Choroid plexus epithelial cell (primary cell): ENCODE measurements at places on chromosomes 12 and 14.

- no peak for DNase-seq
Measured at GRCh38 chr14:97273540-97273939, 476.4 kb downstream of the VRK1 start.

DNA sequence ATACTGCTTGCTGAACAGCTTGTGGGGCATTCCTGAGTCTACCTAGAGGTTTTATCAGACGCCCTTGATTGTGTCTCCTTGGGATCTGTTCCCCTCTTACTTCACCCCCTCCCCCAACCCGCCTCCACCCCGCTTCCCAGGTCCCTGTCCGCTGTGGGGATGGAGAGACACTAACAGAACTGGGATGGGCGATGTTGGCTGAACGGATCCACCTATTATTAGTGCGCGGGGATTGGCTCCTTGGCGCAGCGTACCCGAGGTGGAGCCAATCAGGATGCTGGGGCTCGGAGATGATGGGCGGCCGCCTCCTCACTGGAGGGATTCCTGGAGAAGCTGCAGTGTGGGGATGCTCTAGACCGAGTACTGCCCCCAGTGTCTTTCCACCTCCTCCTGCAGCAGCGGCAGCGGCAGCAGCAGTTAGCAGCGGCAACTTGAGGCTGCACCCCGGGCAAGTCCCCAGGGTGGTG is at the start of gene SYT1:
TSS of gene SYT1 (plus strand) at position 372 of the 467 bp plus-strand sequence.
- DNase-seq: peak; percentile 92

DNA sequence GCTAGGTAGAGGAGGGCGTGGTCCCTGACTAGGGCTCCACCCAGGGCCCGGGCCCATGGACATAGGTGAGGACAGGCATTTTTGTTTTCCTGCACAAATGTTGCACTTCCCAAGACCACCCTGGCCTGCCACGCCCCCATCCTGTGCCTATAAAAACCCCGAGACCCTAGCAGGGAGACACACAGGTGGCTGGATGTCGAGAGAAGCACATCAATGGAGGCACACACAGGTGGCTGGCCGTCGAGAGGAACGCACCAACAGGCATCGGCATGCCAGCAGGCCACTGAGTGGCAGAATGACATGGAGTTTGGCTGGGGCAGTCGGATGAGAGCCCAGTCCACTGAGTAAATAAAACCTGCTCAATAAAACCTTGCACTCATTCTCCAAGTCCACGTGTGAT is 157.9 kb upstream of the ABCD2 start:
- no peak for DNase-seq

DNA sequence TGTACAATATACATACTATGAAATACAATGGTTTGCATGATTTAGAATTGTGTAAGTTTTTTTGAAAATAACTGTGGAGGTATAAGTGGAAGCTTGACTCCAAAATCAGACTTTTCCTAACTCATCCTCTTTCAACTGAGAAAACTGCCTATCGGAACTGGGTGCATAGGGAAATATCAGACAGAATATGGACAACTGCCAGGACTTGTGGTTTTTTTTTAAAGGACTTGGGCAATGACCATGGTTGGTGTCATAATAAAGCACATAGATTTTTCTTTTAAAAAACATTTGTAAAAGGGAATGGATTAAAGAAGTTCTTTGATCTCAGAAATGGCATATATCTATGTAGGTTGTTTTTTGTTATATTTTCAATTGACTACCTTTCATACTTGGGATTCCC is 53.3 kb upstream of the LRRK2 start:
- peak; percentile 47 for DNase-seq

DNA sequence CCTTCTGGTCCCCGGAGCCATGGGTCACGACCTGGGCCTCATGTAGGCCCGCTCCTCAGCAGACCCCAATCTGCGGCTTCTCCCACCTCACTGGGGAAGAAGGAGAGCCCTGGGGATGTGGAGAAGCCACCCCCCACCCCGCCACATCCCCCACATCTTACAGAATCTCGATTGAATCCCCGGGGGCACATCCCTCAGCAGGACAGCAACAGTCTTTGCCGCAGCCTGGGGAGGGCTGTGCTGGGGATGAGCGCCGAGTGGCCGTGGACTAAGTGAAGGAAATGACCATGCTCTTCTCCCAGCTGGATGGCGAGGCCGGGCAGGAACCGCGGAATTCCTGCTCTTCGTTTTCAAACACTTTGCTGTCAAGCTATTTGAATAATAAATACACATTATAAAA is 169.0 kb upstream of the RTL1 start:
- DNase-seq: peak; percentile 49

DNA sequence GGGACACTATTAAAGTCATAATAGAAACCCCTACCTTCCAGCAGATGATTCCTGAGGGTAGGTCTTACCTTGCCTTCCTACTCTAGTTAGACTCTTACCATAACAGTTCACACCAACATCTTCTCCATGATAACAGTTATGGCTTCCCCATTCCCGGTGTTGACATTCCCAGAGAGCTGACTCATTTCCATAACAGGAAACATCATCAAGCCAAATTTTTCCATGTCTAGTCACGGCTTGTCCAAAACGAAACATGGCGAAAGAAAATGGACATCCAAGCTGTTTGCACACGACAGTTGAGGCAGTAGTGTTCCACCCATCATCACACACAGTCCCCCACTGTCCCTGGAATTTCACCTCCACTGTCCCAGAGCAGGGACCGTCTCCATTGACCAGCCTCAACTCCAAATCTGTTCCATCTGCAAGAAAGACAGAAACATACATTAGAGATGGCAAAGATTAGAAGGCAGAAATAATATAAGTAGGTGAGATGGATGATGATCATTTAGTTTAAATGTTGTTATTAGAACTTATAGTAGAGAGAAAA is 10.6 kb downstream of the CD163L1 start:
- peak; percentile 57 for DNase-seq

DNA sequence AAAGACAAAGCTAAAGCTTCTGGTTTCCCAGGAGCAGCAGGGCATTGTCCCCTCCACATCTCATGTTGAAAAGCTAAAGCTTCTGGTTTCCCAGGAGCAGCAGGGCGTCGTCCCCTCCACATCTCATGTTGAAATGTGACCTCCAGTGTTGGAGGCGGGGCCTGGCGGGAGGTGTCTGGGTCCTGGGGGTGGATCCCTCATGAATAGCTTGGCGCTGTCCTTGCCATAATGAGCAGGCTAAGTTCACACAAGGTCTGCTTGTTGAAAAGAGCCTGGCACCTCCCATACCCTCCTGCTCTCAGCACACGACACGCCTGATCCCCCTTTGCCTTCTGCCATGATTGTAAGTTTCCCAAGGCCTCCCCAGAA is 123.7 kb downstream of the PIWIL1 start:
- no peak for DNase-seq

- peak; percentile 16 for DNase-seq
Measured at GRCh38 chr14:51216602-51217001, 23.4 kb upstream of the TMX1 start.

- no peak for DNase-seq
Measured at GRCh38 chr14:35285168-35286002, 6.8 kb upstream of the PSMA6 start.
